Left lung (tissue), 14 donors: ENCODE measurements at places on chromosomes 1 and 21. TPM values are rescaled to one million over a fixed set of nuclear protein-coding genes. Genes with fewer than 3 reads are reported as not detected.

HJV gene
- polyA plus RNA-seq, result not detected

PRKCZ gene
- 37.5 TPM for polyA plus RNA-seq

- H3K27me3 ChIP-seq, result no peaks in the 10 kb centered on the region
- no peaks in the 10 kb centered on the region for H3K36me3 ChIP-seq
- H3K4me3 ChIP-seq, result no peak overlapping the region
- H3K4me1 ChIP-seq, result no peaks in the 10 kb centered on the region
These were observed 384.6 kb downstream of the PLPP3 start for GRCh38 chr1:56194701-56195300.

KCNK2 gene
- polyA plus RNA-seq, result 0.14 TPM

GRCh38 chr1:236809148-236809547 is 14.1 kb downstream of the MTR start:
- peaks cover 13% of the 10 kb centered on the region for H3K4me1 ChIP-seq
- no peak overlapping the region for H3K27ac ChIP-seq
- no peaks in the 10 kb centered on the region for H3K27me3 ChIP-seq
- DNase-seq, result no peak
- H3K36me3 ChIP-seq, result no peaks in the 10 kb centered on the region

DNA sequence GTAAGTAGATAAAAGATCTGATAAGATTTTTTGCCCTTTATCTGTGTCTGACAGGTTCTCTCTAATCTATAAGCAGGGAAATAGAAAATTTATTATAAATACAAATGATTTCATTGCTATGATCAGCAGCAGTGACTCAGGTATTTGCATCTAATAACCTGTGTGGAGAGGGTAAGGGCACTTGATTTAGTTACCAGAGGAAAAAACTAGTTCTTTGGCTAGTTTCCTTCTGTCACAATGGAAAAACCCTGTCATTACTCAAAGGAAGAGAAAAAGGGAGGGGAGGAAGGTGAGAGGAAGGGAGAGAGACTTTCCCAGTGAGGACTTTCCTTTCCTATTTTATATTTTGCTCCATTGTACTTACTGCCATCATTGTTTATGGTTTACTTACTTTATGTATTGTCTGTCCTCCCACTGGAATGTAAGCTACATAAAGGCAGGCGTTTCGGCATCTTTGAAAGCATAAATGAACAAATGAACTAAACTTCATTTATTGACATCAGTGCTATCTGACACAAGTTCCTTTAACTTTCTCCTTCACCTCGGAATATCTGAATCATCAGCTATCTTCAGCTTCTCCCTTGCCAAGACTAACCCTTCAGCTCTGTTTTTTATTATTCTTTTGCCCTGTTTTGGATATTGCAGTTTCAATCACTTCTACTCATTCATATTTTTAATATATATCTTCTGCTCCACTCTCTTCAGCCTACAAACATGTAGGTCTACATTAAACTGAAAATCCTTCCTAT is 34.9 kb downstream of the WDR3 start:
- DNase-seq, result no peak
- H3K27ac ChIP-seq, result no peak overlapping the region
- H3K36me3 ChIP-seq, result no peaks in the 10 kb centered on the region
- no peak overlapping the region for H3K4me3 ChIP-seq
- no peaks in the 10 kb centered on the region for H3K4me1 ChIP-seq

DNA sequence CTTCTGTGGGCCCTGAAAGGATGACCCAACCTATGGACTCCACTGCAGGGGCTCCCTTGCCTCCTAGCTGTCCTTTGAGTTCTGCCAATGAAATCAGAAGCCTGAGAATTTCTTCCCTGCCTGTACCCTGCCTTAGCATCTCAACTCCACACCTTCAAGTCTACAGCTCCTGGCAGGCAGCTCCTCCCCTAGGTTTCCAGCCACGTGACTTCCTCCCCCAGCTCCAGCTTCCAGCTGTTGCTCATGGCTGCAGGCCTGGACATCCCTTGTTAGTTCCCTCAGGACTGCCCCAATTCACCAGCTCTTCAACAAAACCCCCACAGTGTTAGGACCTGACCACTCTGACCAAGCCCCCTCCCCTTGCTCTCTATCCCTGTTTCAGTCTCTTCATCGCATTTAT is 2.4 kb downstream of the RCAN1 start:
- no peak for DNase-seq
- H3K4me1 ChIP-seq, result peaks cover 4% of the 10 kb centered on the region
- H3K4me3 ChIP-seq, result no peak overlapping the region
